ENCODE measurements at places on chromosomes 1 and 21. TPM values are rescaled to one million over a fixed set of nuclear protein-coding genes. Genes with fewer than 3 reads are reported as not detected.

DNA sequence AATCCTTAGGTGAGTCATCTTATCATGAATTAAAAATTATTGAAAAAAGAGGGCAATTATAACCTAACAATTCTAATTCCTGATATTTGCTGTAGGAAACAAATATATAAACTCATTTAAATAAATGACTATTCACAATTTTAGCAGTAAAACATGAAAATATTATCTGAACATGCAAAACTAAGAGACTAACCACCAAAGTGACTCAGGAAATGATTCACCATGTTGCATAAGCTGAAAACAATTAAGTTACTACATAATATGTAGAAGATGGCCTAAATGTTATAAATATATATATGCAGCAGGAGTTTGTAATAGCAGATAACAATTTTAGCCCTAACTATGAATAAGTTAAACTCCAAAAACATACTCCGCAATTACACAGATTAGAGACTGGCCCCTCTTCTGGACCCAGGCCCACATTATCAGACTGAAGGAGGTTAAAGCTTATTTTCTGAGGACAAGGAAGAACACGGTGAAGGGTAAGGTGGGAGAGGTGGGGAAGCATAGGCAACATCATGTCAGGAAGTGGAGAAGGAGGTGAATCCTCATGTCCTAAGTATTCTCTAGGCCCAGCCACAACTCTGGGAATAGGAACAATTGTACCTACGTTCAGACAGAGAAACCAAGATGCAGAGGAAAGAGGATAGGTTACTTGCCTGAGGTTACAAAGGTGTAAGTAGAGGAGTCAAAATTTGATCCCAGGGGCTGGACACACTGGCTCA lies 15.6 kb upstream of the AIM2 start:
- no peak for DNase-seq

DNA sequence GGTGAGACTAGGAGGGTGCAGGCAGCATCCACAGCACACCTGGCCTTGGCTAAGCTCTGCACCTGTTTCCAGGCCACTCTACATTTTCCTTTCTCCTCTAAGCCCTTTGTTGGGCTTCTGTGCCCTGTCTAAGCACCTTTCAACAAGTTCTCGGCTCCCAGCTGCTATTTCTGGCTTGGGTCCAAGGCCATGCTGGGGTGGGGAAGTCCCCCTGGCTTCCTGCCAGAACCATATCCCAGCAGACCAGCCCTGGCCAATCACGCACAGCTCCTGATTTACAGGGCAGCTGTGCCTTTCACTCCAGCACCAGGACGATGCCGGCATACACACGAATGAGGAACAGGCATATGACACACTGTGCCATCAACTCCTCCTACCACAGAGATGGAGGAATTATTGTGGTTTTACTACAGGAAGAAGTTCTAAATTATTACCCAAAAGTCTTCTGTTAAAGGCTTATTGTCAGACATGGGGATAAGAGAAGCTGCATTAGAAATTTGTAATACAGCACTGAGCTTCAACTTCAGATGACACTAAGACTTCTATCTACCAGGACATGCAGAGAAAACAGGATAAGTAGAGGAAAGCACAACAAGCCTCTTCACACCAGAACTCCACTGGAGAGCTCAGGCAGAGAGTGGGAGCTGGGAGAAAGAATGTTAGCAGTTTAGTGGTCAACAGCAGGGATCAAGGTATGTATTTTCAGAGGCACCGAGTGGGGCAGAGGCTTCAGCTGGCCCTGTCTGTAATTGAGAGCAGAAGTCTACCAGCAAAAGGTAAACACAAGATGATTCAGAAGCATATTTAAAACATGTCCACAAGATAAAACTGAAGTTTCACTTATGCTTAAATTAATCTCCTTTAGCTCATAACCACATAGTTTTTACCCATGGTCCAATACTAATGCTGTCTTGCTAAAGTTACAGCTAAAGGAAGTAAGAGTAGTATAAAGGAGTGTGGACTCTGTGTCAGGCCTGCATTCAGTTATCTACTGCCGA lies 37.4 kb downstream of the TRIT1 start:
- DNase-seq = peak; percentile 92

Gene OR14K1
- total RNA-seq = not detected

- DNase-seq = no peak
Observed at GRCh38 chr1:212118167-212118871, 82.8 kb downstream of the DTL start.

Gene SLC45A3
- 30.8 TPM for total RNA-seq

Gene DONSON
- total RNA-seq = 7.6 TPM

GRCh38 chr1:62295921-62296491 lies 23.2 kb downstream of the KANK4 start:
- DNase-seq = no peak

Gene KRTAP7-1
- not detected for total RNA-seq

Gene TRABD2B
- total RNA-seq = 0.70 TPM
